ENCODE measurements at places on chromosomes 5 and 9. TPM values are rescaled to one million over a fixed set of nuclear protein-coding genes. Genes with fewer than 3 reads are reported as not detected.

DNA sequence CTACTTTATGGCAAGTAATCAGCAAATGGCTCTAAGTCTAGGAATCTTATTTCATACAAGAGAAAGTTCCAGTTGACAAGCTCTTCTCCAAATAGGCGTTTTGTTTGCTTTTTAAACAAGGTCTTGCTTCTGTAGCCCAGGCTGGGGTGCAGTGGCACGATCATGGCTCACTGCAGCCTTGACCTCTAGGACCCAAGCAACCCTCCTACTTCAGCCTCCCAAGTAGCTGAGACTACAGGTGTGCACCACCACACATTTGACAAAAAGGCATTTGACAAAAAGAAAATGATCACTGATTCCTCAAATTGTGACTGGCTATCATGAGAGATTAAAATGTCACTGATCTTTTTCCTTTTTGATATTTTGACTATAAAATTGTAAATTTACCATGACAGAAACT is 31.8 kb downstream of the NR6A1 start:
- no peaks in the 10 kb centered on the region for H3K36me3 ChIP-seq
- peaks cover 7% of the 10 kb centered on the region for H3K4me1 ChIP-seq

DNA sequence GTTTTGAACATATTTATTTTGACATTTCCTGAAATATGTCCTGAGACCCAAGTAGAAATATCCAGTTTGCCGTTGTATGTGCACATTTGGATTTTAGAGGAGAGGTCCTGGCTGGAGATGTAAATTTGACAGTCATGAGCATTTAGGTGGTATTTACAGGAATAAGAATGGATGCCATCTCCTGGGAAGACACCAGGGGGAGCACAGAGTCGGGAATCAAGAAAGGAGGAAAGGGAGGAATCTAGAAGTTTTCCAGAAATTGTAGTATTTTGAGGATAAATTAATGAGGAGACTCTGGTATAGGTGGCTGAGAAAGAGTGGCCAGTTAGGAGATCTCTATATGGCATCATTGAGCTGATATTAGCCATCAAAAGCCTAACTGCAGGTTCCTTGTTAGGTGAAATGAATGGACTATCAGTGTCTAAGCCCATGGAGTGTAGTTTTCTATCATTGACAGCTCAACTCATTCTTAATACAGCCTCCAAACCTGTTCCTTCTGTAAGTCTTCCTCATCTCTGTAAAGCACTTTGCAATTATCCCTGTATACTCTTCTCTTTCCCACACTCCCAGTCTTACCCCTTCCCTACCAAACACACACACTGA is 7.2 kb downstream of the GAPT start:
- no peak overlapping the region for H3K4me3 ChIP-seq
- no peaks in the 10 kb centered on the region for H3K4me1 ChIP-seq
- H3K36me3 ChIP-seq, result no peaks in the 10 kb centered on the region
- peak; percentile 65 for DNase-seq
- peaks cover 1% of the 10 kb centered on the region for H3K27me3 ChIP-seq
- no peak overlapping the region for H3K27ac ChIP-seq

DNA sequence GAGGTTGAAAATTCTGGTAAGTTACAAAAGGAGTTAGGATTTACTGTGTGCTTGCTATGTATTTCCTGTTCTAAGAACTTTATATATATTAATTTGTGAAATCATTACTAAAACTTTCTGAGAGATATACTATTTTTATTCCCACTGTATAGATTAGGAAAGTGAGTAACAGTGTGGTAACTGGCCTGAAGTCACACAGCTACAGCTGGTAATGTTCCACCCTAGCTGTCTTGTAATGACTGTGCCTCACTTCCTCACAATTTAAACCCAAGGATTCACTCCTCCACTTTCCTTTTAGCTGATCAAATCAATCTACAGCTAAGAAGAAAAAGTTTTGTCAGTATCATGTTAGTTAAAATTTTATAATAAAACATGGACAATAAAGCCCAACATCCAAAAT is 278.8 kb downstream of the GAS1 start:
- H3K36me3 ChIP-seq, result no peaks in the 10 kb centered on the region
- no peak for DNase-seq
- no peak overlapping the region for H3K27ac ChIP-seq
- no peak overlapping the region for H3K4me3 ChIP-seq

Gene PIP5K1B
- 0.27 TPM for total RNA-seq

GRCh38 chr5:34411470-34412346 is 244.4 kb upstream of the RAI14 start:
- DNase-seq, result no peak
- no peak overlapping the region for H3K4me3 ChIP-seq
- H3K27ac ChIP-seq, result no peak overlapping the region
- no peaks in the 10 kb centered on the region for H3K36me3 ChIP-seq
- H3K4me1 ChIP-seq, result no peaks in the 10 kb centered on the region
- H3K27me3 ChIP-seq, result peaks cover 5% of the 10 kb centered on the region

DNA sequence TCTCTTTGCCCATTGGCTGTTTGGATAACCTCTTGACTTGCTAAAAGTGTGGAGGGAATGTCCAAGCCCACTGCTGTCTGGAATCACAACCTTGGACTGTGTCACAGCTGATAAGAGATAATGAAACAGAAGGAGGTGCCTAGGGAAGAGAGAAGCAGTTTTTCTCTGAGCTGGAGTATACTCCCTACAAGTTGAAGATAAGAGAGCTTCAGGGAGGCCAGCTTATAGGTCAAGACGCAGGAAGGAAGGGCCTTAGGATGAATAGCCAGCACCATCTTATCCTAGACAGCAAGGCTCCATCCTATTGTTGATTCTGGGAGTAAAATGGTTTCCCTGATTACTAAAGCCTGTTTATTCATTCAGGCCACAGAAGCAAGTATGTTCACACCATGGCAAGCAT is 244.7 kb downstream of the NPR3 start:
- no peak overlapping the region for H3K4me3 ChIP-seq
- DNase-seq, result no peak
- no peaks in the 10 kb centered on the region for H3K27me3 ChIP-seq
- H3K36me3 ChIP-seq, result no peaks in the 10 kb centered on the region
- H3K4me1 ChIP-seq, result no peaks in the 10 kb centered on the region

DNA sequence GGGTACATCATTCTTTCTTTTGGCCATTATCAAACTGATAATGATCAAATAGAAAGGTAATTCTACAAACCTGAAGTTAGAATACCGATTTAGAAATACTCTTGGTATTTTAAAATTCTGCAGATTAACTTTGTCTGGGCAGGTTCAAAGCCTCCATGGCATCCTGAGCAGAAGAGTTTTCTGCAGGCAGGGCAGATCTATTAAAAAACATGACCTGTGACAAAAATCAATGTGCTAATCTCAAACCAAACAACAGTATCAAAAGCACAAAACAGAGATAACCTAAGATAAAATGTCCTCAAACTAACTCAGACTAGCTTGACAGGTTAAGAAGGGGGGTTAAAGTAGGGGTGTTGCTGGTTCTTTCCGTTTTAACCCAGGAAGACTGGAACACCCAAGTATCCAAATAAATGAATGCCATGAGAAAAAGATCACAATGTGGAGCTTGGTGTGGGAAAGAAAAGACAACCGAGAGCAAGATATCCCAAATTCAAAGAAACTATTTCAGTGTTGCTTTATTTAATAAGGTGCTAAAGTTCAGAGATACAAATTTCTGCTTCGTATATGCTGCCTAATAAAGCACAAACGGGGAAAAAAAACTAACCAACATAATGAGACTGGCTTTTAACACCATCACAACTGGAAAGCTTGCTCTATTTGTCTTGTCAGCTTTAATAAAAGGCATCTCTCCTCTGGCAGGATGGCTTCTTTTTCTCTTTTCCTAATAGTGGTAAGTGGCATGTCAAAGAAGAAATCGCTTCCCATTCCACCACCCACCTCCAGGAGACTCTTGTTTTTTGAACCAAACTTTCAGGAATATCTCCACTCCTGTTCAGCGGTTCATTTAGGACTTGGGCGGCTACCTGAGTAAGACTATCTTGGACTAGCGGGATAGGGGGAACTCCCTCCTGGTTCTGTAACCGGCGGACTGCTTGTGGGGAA is 2.3 kb downstream of the EFNA5 start:
- DNase-seq, result peak; percentile 48
- H3K27me3 ChIP-seq, result no peaks in the 10 kb centered on the region
- H3K4me1 ChIP-seq, result peaks cover 17% of the 10 kb centered on the region
- H3K4me3 ChIP-seq, result peak overlapping the region; percentile 78

DNA sequence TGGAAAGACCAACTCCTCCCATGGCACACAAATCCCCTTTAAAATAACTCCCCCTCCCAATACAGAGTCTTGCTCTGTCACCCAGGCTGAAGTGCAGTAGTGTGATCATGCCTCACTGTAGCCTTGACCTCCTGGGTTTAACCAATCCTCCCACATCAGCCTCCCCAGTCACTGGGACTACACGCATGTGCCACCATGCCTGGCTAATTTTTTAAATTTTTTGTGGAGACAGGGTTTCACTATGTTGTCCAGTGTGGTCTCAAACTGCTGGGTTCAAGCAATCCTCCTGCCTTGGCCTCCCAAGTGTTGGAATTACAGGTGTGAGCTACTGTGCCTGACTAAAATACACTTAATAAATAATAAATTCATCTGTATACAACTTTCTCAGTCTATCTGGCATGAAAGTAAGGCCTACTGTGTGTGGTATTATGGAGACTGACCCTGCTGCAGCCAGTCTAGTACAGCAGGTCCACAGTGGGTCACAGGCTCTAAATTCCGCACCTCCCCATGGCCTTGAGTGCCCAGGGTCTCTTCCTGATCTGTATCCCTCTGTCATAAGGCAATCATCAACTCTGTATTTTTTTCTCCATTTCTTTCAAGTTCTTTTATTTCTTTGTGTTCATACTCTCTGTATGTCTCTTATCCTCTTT is 169.4 kb downstream of the MAPKAP1 start:
- peaks cover 9% of the 10 kb centered on the region for H3K4me1 ChIP-seq
- no peak overlapping the region for H3K4me3 ChIP-seq
- DNase-seq, result no peak
- no peaks in the 10 kb centered on the region for H3K27me3 ChIP-seq

DNA sequence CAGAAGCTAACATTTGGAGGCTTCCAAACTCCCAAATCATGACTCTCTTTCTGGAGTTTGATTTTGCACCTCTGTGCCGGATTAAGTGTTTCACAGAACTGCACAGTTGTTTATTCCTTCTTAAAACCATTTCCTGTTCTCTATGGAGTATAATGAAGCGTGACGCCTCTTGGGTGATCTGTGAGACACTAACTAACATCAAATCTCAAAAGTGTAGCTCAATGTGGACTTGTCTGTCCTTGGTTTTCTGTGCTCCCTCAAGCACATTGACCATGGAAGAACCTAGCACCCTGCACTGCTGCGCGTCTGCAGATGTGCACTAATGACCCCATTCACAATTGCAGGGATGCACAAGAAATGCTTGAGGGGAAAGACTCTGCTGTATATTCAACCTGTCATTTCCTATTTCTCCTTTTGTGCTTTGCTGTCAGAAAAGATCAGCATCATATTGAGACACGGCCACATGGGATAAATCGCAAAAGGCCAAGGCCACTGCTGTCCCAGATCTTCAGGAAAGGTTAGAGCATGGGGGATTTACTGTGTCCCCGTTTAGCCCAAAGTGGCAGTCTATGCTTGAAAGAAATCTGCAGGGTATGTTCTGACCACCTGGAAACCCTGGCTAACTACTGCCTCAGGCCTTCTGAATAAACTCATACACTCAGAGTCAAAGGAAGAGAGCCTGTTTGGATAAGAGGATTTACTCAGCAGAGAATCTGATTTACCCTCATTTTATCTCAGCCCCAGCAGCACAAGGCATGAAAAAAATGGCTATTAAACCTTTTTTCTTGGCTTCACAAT is 109.6 kb downstream of the BAAT start:
- no peaks in the 10 kb centered on the region for H3K27me3 ChIP-seq
- H3K4me3 ChIP-seq, result no peak overlapping the region
- H3K36me3 ChIP-seq, result no peaks in the 10 kb centered on the region

Gene CDH10
- not detected for total RNA-seq

Gene CATSPER3
- 0.71 TPM for total RNA-seq

- no peaks in the 10 kb centered on the region for H3K27me3 ChIP-seq
- DNase-seq, result no peak
- H3K27ac ChIP-seq, result no peak overlapping the region
Observed at GRCh38 chr9:128335161-128335560, 5.2 kb upstream of the SLC27A4 start.

DNA sequence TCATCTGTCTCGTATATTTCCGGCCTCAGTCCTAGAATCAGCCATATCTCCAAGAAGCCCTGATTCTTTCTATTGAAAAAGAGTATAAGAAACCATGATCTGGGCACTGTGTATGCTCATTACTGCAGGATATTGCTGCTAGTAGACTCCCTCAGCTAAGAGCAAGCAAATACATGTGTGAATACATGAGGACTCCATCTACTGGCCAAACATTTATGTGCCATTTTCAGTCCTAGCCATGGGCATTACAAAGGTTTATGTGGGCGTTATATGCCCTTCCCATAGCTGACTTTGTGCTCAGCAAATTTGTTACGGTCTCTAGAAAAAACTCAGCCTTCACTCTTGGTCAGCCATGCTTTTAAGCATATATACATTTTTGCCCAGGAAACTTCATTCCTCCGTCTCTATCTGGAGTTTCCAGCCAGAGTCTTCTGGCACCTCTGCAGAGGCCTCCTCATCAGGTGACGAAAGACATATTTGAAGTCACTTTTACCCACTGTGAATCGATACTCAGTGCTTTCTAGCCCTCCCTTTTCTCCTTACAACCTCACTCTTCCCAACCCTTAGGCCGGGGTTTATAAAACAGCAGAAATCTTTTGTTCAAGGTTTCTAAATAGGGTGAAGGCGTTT is 1495.6 kb upstream of the CDH6 start:
- no peaks in the 10 kb centered on the region for H3K36me3 ChIP-seq
- H3K4me1 ChIP-seq, result no peaks in the 10 kb centered on the region
- H3K4me3 ChIP-seq, result no peak overlapping the region
- no peak overlapping the region for H3K27ac ChIP-seq

Gene FAM81B
- total RNA-seq, result not detected

GRCh38 chr9:129497813-129498450 is 123.0 kb downstream of the C9orf50 start:
- no peak overlapping the region for H3K4me3 ChIP-seq
- H3K4me1 ChIP-seq, result peaks cover 21% of the 10 kb centered on the region
- no peaks in the 10 kb centered on the region for H3K27me3 ChIP-seq
- H3K36me3 ChIP-seq, result peaks cover 2% of the 10 kb centered on the region
- no peak for DNase-seq

Data from endothelial cell of umbilical vein (primary cell).